ENCODE measurements at places on chromosomes 2 and 18.

GRCh38 chr2:85318222-85319074 lies 9.3 kb downstream of the TGOLN2 start:
- DNase-seq = no peak

DNA sequence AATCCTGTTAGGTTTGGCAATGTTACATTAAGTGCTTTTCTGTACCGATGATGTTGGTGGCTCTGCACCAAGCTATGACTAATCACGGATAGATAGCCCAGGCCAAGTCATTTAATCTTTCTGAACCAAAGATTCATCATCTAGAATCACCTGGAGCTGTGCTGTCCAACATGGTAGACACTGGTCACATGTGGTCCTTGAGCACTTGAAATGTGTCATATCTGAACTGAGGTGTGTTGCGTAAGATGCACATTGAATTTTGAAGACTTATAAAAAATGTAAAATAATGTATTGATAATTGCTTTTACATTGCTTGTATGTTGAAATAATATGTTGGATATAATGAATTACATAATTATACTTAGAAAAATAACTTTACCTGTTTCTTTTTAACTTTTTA lies 39.8 kb upstream of the NXPH2 start:
- DNase-seq = no peak

GRCh38 chr2:150485871-150486538 lies 1.5 kb downstream of the RND3 start:
- DNase-seq = no peak

DNA sequence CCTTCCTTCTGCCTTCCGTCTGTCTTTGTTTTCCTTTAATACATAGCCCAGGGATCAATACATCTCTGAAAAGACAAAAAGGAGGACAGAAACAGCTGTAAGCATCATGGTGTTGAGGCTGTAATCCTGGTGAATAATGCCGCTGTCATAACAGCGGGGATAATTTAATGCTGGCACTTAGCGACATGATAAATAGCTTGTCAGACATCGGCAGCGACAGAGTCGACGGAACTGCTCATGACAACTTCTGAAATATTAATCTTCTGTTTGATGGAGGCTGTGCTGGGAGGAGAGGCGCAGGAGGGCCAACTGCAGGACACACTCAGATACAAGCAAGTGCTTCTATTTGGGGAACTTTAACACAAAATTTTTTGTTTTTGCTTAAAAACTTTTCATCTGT lies 602.2 kb downstream of the GALR1 start:
- DNase-seq = no peak

DNA sequence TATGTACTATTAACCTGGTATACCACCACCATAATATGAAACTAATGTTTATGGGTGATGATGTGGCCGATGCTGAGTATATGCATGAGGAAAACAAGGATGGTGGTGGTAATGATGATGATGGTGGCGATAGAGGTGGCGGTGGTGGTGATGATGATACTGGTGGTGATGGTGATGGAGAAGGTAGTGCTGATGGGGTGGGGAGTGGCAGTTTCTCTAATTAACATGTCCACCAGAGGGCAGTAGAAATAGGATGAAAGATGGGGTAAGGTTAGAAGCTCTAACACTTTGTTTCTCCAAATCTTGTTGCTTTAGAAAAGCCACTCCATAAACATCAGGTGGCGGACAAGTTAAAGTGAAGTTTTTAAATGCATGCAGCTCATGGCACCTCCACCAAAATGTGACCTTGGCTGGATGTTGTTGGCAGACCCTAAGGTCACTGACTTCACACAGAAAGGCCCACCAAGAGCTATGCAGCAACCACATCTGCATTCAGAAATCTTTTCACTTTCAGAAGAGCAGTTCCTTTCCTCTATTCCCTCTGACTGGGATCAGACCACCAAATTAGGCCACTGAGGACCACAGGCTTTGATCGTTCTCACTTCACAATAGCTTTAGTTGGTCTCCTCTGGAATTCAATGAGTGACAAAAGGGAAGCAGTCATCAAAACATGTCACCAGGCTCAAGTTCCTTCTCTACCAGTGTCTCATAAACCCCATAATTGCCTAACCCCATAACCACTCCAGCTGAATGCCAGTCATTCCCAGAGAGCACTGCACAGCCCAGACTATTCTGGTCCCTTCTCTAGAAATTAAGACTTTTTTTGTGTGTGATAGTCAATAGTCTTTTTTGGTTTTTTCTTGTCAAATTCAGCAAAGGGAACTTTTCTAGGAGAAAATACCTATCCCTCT lies 7.5 kb upstream of the BCL11A start:
- no peak for DNase-seq

GRCh38 chr2:185990861-185991525 lies 252.4 kb downstream of the FSIP2 start:
- DNase-seq = no peak

GRCh38 chr18:77765468-77765867 lies 515.8 kb downstream of the GALR1 start:
- DNase-seq = no peak

- DNase-seq = no peak
These were observed 162.8 kb downstream of the OSR1 start for GRCh38 chr2:19195661-19196060.

DNA sequence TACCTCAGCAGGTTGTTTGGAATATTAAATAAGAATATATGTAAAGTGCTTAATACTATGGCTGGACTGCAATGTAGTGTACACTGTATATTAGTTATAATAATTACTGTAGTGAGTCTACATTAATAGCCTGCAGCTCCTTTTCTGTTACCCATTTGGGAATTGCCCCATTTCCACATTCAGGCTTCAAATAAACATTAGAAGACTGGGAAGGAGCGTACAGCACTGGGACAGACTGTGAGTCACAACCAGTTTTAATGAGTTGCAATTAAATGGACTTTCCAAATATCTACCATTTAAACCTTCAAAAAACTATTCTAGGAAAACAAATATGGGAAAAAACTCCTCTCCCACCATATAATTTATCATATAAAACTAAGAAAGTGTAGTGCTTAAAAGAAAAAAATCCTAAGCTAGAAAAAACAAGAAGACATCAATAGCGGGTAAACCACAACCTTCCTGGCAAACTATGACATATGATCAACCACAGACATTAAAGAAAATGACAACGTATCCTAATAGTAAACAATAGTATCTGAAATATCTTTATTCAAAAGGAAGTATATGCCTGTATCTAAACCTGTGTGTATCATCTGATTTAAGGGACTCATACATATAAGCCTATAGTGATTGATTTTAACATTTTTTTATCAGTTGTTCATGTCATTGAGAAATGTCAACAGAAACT lies 86.1 kb downstream of the TRIP12 start:
- DNase-seq = no peak

- DNase-seq = no peak
These were observed 32.6 kb upstream of the SP3 start for GRCh38 chr2:173997753-173998152.

DNA sequence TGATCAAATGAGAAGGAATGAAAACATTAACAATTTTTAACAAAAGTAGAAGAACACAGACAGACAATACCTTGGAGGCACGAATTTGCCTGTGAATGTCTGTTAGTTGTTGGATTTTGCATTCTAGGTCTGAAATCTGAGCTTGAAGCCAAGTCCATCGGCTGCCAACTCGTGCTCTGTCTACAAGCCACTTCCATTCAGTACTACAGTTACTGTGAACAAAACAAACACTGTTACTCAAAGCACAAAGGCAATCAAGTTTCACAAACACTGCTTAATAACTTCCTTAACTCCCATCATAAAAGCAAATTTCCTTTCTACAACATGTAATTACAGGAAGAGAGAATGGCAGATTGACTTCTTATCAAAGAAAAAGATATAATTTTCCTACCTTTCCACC lies 42.2 kb downstream of the KANSL1L start:
- no peak for DNase-seq

DNA sequence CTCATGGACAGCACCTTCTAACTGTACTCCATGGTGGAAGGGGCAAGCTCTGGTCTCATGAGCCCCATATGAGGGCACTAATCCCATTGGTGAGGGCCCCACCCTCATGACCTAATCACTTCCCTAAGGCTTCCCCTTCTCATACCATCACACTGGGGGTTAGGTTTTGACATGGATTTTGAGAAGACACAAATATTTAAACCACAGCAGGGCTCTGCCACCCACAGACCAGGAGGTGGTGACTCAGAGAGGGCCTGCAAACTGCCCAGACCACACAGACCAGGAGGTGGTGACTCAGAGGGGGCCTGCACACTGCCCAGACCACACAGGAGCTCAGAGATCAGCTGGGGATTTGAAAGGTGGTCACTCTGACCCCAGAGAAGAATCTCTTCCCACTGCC lies 222.0 kb downstream of the KLHL29 start:
- DNase-seq = no peak

DNA sequence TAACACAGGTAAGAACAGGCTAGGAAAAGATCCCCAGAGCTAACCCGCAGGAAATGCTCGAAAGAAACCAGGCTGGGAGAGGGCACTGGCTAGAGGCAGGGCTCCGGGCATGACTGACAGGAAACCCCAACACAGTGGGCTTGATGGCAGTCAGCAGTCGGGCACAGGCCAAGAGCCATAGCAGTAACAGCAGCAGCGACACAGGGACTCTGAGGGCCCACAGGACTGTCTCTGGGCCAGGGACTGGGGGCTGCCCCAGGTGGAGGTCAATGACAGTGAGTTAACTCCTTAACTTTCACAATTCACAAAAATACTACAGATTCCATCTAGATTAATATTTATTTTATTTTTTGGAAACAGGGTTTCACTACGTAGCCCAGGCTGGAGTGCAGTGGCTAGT lies 37.3 kb upstream of the ASPRV1 start:
- DNase-seq = no peak

- DNase-seq = no peak
These were observed 86.6 kb upstream of the CAVIN2 start for GRCh38 chr2:191933307-191934105.

DNA sequence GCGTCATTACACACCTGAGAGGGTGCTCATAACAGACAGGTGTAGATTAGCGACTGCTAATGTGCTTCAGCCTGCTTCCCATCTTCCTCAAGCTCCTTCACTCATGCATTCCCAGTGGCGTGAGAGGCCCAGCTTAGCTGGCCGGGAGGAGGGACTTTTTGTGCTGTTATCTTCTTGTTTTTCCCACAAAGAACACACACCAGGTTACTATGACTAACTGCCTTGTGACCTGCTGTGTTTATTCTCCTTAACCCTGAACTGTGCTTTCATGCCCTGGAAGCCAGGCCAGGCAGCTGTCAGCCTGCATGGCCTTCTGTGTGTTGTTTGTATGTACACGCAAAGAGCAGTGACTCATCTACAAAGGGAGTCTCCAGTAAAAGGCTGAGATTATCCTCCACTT lies 143.8 kb downstream of the PIEZO2 start:
- no peak for DNase-seq

- no peak for DNase-seq
These were observed 68.2 kb upstream of the CXCR4 start for GRCh38 chr2:136185981-136186776.

GRCh38 chr2:149877913-149878312 lies 290.3 kb upstream of the MMADHC start:
- no peak for DNase-seq

GRCh38 chr2:65397122-65397521 lies 35.3 kb downstream of the SPRED2 start:
- DNase-seq = no peak

DNA sequence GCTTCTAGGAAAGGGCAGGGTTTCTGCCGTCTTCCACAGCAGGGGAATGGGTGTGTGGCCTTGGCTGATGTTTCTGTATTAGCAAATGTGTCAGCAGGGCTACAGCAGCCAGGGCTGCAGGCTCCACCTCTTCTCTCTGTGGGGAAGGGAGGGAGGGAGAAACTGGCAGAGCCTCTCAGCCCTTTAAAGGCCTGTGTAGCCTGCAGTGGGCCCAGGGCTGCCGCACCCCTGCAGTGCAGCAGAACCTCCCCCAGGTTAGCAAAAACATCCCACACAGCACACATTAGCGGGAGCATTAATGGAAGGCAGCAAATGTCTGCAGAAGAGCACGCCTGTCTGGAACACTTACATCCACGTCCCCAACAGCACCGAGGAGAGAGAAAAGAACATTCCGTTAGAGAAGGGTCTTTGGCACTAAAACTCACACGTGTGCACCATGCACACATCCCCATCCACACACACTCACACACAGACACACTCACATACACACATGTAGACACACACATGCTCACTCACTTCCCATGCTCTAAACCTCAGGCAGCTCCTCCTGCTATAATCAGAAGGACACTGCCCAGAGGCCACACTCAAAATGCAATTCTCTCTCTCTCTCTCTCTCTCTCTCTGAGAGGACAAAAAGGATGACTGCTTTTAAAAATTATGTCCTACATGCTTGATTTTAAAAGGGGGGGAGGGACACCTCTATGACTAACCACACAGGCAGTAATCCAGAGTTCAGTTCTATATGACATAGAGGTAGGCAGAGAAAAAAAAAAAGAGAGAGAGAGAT lies 24.1 kb downstream of the MRPL35 start:
- no peak for DNase-seq

- no peak for DNase-seq
These were observed at the start of gene ZNF804A for GRCh38 chr2:184598316-184599053. Gene ZNF804A, plus strand, starts transcription at chr2:184598529. Its CDS starts 431 bp downstream, at chr2:184598960.

DNA sequence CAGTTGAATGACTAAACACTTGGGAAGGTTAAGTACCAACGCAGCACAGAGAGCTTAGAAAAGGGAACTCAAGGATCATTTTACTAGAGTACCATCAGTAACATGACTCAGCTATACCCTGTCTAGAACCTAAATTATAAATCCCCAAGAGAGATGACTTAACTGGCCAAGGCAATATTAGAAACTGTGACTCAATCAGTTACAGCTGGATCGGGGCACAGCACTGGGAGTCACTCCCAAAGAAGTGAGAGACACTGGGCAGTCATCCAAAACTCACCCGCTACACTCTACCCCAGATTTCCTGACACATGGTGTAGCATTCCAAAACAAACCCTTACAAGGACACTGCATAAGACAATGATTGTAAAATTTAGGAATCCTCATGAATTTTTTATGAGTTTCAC lies 17.7 kb downstream of the IWS1 start:
- no peak for DNase-seq

DNA sequence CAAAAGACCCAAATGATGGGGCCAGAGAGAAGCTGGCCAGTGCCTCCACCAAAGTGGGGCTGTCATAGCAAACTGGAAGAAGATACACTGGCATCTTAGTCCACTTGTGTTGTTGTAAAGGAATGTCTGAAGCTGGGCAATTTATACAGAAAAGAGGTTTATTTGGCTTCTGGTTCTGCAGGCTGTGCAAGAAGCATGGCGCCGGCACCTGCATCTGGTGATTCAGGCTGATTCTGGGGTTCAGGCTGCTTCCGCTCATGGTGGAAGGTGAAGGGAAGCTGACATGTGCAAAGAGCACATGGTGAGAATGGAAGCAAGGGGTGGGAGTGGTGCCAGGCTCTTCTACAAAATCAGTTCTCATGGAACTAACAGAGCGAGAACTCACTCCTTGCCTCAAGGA lies 135.9 kb upstream of the TWIST2 start:
- DNase-seq = no peak

- DNase-seq = no peak
These were observed 96.9 kb downstream of the ACTR3 start for GRCh38 chr2:113986762-113987290.

- DNase-seq = no peak
These were observed 200.8 kb upstream of the AGAP1 start for GRCh38 chr2:235293061-235293460.

- no peak for DNase-seq
These were observed 31.2 kb downstream of the ZDBF2 start for GRCh38 chr2:206305523-206306245.
